ENCODE measurements at places on chromosomes 2 and 18. TPM values are rescaled to one million over a fixed set of nuclear protein-coding genes. Genes with fewer than 3 reads are reported as not detected.

DNA sequence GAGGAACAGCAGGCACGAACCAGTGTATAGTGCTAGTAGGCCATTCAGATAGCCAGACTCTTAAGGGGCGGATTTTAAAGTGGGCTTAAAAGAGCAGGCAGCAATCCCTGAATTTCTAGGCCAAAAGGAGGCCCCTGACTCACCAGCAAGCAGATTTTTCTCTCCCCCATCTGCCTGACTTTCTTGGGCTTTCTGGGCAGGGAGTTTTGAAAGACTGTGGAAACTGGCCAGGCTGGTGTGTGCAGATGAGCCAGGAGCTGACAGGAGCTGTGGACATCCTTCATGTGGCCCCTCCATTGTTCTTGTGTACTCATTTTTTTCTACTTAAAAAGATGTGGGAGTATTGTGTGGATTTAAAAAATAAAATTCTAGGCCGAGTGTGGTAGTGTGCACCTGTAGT lies 59.0 kb downstream of the GLI2 start:
- no peak for DNase-seq

- DNase-seq: peak; percentile 38
Measured at GRCh38 chr18:3012136-3013023, 564 bp downstream of the LPIN2 start.

DNA sequence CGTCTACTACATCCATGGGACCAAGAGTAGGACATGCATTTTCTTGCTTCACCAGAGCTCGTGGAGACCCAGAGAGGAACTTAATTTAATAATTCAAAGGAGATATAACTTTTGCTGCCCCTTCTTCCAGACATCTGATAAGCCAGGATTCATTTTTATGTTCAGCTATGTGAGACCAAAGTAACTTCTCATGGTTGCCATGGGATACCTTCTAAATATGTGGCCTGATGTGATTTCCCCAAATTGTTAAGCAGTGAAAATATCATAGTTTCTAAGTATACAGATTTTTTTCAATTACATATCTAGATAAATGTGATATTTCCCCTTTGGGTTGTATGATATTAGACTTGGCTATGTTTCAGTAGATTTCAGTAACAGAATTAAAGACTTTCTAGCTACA lies 185.5 kb upstream of the FN1 start:
- no peak for DNase-seq

DNA sequence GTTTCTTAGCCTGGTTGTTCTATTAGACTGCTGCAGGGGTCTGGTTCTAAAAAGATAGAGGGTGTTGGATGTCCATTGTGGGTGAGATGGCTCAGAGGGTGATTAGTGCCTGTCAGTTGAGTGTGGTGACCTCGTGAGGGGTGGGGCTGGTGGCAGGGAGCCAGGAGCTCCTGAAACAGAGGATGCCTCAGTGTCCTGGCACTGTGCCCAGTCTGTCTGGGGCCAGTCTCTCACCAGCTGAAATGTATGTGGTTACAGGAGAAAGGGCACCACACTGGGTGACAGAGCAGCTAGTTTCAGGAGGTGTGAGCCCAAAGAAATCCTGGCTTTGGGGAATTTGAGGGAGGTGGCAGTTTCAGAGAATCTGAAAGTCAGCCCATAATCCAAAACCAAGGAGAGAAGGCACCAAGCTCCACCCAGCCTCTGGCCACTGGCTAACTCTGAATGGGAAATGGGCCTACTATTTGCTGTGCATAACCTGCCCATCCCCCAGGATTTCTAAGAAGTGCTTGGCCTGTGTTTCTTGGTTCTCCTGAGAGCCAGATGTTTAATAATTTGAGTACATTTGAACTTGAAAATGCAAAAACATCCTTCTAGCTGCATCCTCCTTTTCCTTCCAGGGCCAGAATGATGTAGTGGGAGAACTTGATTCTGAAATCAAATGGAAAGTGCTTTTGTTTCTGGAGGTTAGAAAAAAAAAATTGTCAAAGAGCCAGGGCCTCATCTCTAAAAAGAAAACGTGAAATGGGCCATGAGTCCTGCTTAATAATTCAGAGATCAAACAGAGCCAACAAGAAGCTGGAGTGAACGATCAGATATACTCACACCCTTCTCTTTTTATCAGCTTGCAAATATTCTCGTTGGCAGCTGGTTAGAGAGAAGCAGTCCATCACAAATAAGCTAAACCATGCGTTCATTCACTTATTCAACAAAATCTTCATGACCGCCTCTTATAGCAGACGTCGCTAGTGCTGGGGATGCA lies 92.3 kb downstream of the B3GNT2 start:
- peak; percentile 47 for DNase-seq

- DNase-seq: no peak
Measured at GRCh38 chr2:198231562-198231961, 427.2 kb downstream of the PLCL1 start.

GRCh38 chr2:122186761-122187222 lies 431.3 kb downstream of the TSN start:
- DNase-seq: no peak

DNA sequence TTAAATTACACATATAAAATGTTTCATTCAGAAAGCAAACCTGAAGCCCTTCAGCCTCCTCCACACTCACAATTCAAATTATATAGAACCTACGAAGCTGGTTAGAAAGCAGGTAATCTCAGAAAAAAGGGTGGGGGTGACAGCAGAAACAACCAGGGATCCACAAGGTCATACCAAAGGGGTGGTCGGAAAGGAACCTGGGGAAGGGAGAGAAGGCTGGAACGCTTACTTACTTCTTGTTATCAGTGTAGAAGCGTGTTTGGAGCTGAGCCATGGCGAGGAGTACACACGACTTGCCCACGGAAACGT lies 316 bp downstream of the WDR12 start:
- DNase-seq: no peak

Gene B4GALT6
- total RNA-seq: 3.4 TPM

Measured in CD8-positive, alpha-beta memory T cell (primary cell).